Activated T-cell treated with anti-CD3 and anti-CD28 coated beads, Interleukin-2, amount 50 U/mL, for 72 hours (primary cell): ENCODE measurements at places on chromosomes 4 and X. TPM values are rescaled to one million over a fixed set of nuclear protein-coding genes. Genes with fewer than 3 reads are reported as not detected.

DNA sequence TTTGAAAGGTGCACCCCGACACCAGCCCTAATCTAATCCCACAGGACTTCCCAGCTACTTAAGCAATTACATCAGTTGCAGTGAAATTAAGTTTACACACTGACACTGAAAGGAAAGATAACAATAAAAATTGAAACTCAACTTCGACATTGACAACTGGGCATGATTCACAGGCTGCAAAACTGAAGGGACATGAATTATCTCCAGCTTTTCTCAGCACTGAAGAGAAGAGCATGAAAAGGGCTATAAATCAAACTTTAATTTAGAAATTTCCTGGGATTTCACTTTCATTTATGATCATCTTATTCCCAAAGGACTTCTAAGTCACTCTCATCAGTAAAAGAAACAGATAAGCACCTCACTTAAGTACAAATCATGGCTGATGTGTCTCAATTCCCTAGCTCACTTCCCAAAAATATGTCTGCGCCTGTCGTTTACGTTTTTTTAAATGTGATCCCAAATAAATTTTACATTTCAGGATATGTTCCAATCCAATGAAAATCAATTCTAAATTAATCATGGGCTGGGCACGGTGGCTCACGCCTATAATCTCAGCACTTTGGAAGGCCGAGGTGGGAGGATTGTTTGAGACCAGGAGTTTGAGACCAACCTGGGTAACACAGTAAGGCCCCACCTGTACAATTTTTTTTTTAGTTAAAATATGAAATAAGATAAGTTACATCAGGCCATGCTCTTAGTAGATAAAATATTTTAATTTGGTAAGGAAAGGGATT, 134.4 kb upstream of the TBL1X start:
- DNase-seq = no peak

- DNase-seq = no peak
These were observed 52.3 kb upstream of the ENPP6 start for GRCh38 chr4:184269879-184270430.

GRCh38 chrX:47204970-47205369, 11.3 kb downstream of the UBA1 start:
- DNase-seq = no peak

The BEND4 gene
- 0.41 TPM for total RNA-seq

DNA sequence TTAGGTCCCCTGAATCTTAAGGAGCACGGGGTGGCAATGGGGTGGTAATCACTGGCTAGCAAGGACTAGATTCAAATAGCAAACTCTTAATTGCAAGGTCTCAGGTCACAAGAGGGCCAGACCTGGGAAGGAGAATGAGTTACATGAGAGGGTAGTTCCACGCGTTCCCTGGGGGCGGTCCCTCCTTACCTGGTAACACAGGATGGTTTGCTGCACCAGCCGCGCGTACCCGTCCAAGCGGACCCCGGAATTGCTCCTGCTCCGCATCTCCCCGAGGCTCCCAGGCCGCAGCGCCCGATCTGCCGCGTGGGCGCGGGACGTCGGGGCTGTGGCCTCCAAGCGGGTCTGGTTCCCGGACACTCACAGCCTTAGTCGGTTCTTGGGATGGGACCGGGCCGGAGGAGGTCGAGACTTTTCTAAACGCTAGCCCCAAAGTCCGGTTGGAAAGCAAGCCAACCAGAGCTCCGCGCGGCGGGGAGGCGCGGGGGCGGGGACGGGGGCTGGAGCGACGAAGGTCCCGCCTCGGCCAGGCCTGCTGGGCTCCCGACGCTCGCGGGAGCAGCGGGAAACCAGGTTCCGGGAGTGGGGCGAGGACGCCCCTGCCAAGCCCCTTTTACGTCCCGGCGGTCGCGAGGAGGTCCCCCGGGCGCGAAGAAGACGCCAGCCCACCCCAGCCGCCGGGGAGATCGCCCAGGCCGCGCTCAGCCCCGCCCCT, at the start of gene PHKA2:
Gene PHKA2, minus strand, starts transcription at position 449 of the 715 bp plus-strand sequence. Its CDS starts 182 bp downstream, at position 267.
- DNase-seq = peak; percentile 62

The COX7B gene
- 148 TPM for total RNA-seq

The ELOVL6 gene
- 21.3 TPM for total RNA-seq

- DNase-seq = peak; percentile 67
These were observed 278.9 kb downstream of the INPP4B start for GRCh38 chr4:142567199-142567598.

- no peak for DNase-seq
These were observed 98.7 kb downstream of the NFKB1 start for GRCh38 chr4:102599886-102600285.

The CCKAR gene
- not detected for total RNA-seq

GRCh38 chr4:14877246-14878225, 124.7 kb upstream of the CPEB2 start:
- DNase-seq = no peak
